ENCODE measurements at places on chromosomes 5 and 9. TPM values are rescaled to one million over a fixed set of nuclear protein-coding genes. Genes with fewer than 3 reads are reported as not detected.

IFNA21 gene
- total RNA-seq = not detected

C7 gene
- total RNA-seq = 0.54 TPM

FABP6 gene
- total RNA-seq = not detected

SARDH gene
- 5.0 TPM for total RNA-seq

IPO11 gene
- 40.0 TPM for total RNA-seq

RAD23B gene
- 126 TPM for total RNA-seq

ZNF367 gene
- 4.7 TPM for total RNA-seq

LCNL1 gene
- not detected for total RNA-seq

CDX1 gene
- 0.18 TPM for total RNA-seq

CORO2A gene
- 2.2 TPM for total RNA-seq

VCP gene
- total RNA-seq = 516 TPM

MCC gene
- total RNA-seq = 20.6 TPM

DNA sequence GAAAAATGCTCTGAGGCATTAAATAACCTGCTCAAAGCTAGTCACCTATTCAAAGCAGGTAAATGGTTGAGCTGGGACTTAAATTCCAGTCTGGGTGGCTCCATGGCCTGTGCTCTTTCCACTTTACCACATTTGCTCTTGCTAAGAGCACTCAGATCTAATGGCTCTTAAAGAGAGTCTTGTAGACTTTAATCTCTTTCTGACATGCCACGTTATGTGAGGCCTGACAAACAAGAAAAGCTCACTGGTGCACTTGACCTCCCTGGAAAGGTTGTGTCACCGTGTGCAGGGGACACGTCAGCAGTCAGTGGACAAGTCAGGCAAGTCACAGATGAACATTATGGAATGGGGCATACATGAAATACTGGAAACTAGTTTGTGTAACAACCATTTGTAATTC lies 129.9 kb upstream of the RPS23 start:
- no peak for DNase-seq

DNA sequence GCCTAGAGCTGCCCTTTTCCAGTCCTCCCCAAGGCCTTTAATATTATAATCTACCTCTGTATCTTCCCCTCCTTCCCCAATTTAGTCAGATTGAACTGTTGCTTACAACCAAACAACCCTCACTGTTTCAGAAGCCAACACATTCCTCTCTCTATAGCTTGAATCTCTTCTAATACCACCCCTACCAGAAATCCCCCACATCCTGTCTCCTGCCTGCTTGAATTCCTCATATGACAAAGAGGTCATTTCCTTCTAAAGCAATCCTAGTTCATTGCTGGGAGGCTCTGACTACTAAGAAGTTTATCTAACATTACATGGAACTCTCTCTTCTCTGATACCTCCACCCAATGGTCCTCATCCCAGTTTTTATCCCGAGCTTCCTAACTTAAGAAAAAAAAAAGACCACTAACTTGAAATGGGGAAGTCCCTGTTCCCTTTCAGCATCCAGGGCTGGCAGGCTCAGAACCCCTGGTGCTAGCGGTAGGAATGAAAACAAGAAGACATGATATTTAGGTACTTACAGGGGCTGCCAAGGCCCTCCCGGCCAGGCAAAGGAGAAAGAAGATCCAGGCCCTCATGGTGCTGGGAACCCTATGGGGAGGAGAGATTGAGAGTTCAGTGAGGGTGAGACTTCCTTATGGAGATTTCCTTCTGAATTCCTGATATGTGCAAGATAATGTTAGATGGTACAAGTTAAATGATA lies 11.0 kb downstream of the SPARC start:
- peak; percentile 75 for DNase-seq

GRCh38 chr5:344668-345067 lies 23.2 kb downstream of the AHRR start:
- DNase-seq = no peak

DNA sequence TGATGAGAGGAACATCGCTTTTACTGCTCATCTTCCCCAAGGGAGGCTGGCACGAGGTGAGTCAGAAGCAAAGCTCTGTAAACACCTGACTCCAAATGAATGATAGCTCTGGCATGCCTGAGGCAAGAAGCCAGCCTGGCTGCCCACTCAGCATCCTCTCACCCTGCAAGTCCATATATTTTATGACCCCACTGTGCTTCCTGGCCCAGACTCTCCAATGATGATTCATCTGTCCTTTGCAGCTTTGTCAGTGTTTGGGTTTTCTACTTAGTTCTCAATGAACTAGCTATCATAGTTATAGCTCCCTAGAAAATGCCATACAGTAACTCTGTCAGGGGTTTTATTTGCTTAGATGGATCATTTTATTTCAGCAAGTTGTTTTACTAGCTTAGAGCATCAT lies 52.1 kb upstream of the FSTL4 start:
- peak; percentile 1 for DNase-seq

- no peak for DNase-seq
These were observed 69.3 kb downstream of the CTSL start for GRCh38 chr9:87795178-87795577.

- DNase-seq = no peak
These were observed 1389.6 kb downstream of the PTPRD start for GRCh38 chr9:9223175-9223574.

DNA sequence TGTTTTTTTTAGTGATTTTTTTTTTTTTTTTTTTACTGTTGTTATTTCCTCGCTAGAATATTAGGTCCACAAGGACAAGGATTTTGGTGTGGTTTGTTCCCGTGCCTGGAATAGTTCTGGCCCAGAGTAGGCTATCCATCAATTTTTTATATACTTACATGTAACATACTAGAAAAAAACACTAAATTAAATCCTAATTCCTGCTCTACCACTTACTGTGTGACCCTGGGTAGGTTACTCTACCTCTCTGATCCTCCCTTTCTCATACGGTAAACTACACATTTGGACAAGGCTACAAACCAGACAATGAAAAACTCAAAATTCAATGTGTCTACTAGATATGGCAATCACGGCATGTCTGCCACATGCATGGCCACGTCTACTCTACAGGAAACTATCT lies 141.3 kb upstream of the ABCA1 start:
- DNase-seq = no peak

- no peak for DNase-seq
These were observed 565 bp downstream of the HTR1A start for GRCh38 chr5:63961598-63962161.

- no peak for DNase-seq
These were observed 4.9 kb downstream of the TSPAN17 start for GRCh38 chr5:176652136-176652535.

GRCh38 chr5:124790895-124791732 lies 44.7 kb upstream of the ZNF608 start:
- peak; percentile 17 for DNase-seq

- no peak for DNase-seq
These were observed 19.1 kb upstream of the DAB2 start for GRCh38 chr5:39443911-39444310.

DNA sequence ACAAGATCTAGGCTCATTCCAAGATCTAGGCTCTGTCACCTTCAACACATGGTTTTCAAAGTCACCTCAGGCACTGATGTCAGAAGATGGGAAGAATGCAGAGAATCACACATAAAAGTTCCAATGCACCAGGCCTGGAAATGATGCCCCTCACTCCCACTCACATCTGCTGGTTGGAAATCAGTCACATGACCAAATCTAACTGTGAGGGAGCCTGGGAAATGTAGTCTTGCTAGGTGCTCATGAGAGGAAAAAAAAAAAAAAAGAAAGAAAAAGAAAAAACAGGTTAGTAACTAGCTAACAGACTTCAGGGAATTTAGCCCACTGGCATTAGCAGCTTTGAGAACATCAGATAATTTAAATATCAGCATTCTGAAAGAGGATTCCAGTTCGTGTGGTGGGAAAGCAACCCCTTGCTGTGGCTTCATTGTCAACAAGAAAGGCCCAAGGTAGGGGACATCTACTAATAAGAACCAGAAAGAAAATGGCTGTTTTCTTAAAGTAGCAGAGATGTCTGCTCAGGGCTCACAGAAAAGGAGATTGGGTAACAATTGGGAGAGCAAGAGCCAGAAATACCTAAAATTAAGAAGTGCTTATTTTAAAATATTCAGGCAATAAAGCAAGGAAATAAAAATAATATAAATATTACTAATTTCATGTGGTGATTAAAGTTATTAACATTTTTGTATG lies 614.3 kb downstream of the ACTL7B start:
- DNase-seq = no peak

DNA sequence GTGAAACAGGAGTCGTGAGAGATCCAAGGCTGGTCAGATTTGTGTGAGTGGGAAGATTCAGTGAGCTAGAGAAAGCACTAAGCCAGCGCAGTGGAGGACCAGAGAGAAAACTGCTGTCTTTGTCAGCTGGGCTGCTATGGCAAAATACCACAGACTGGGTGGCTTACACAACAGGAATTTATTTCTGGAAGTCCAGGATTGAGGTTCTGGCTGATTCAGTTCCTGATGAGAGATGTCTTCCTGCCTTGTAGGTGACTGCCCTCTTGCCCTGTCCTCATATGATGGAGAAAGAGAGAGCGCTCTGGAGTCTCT lies 24.2 kb upstream of the ANKRD33B start:
- DNase-seq = peak; percentile 49

- DNase-seq = no peak
These were observed 28.8 kb upstream of the TJP2 start for GRCh38 chr9:69145144-69145715.

DNA sequence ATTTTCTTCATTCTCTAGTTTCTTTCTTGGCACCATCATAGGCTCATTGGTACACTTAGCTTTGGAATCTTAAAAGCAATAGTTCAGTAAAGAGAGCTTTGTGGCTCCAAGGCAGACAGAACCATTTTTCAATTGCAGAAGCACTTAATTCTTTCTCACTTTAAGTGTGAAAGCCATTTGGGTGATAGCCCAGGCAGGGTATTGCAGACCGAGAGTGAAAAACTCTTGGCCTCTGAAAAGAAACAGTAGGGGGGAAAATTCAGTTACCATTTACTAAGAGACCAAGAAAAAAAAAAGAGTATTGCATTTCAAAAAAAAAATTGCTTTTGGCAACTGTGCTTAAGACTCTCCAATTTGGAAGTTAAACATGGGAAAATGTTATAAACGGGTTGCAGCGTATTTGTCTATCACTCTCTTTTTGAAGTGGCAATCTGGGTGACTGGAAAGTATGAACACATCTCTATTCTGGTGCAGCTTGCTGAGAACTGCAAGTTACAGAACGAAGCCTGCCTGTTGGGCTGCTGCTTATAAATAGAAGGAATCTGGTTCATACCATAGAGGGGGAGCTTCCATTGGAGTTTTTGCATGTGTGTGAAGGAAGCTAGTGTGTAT lies 170.5 kb downstream of the TLE4 start:
- no peak for DNase-seq

DNA sequence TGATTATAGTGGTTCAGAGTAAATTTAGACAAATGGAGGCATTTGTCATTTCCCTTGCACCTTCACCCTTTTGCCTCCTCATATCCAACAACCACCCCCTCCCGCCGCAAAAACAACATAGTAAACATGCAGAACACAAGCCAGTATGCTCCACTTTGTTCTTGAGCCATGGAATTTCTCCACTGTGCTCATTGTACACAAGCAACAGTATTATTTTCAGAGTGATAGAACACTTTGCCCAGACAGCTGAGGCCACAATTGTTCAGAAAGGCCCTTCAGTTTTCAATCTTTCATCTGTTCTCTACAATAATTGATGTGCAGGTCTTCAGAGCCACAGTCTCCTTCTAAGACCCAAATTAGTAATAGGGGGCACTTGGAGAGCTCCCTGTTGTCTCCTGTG lies 272.8 kb upstream of the SLC30A5 start:
- no peak for DNase-seq

- DNase-seq = no peak
These were observed 420.1 kb downstream of the IRX1 start for GRCh38 chr5:4015709-4016108.

GRCh38 chr5:55601204-55601618 lies 66.4 kb upstream of the PLPP1 start:
- DNase-seq = peak; percentile 61

DNA sequence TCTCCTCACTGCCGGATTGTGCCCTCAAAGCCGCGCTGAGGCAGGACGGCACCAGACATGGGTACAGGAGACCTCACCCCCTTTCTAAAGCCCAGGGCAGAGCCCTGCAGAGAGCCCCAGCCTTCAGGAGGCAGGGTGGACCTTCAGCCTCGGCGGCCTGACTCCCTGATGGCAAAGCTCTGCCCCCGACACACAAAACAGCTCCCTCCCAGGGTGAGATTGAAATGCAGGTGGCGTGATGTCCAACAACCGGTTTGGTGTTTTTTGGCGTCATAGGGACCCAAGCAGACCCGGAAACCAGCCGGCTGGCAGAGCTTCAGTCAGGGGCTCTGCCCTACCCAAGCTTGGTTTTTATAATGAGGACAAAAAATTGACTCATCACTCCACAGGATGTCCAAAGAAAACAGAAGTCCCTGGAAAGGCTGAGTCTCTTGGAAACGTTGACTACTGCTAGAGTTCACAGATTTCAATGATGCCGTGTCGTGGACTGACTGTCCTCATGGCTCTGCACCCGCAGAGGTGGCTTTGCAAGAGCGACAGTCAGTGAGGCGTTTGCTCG lies 275.2 kb upstream of the IRX1 start:
- DNase-seq = no peak

DNA sequence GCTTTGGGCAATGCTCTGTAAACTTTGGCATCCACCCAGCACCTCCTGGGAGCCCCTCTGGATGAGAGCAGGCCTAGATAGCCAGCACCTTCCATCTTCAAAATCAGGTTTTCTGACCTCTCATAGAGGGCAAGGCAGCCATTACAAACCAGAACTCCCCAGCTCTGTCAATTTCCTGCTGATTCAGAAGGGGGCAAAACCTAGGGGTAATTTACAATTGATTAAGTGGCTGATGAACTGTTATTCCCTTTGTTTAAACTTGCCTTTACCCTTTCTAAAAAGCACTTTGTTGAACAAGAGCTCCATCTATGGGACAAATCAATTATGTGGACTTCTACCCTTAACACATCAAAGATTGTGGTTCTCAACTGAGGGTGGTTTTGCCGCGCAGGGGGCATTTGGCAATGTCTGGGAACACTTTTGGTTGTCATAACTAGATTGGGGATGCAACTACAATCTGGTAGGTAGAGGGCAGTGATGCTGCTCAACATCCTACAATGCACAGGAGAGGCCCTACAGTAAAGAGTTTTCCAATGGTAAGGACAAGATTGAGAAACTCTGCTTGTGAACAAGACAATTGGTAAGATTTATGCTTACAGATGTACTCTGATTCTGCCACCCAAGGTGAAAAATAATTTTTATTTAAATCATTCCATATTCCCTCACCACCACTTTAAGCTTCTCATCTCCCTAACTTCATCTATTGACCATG lies 184.1 kb downstream of the MARCHF11 start:
- DNase-seq = peak; percentile 55

DNA sequence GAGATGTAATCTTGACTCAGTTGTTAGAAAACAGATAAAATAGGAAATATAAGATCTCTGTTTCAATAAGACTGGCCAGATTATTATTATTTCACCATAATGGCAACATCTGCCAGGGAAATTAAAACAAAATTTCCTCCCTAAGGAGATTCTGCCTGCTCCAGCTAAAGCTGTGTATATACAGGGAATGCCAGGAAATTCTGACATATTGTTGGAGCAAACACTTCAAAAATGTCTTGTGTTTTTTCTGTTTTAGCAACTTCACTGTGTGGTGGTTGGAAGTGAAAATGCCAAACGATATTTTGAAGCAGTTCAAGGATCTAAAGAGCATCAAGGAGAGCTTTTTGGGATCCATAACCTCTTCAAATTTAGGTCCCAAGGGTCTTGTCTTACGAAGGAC lies 90.8 kb downstream of the ERCC6L2 start:
- DNase-seq = no peak

GRCh38 chr9:129583308-129584038 lies 37.4 kb downstream of the C9orf50 start:
- no peak for DNase-seq

- no peak for DNase-seq
These were observed 47.4 kb upstream of the NKD2 start for GRCh38 chr5:961002-961710.

- DNase-seq = no peak
These were observed 23.4 kb upstream of the GFPT2 start for GRCh38 chr5:180376511-180376910.

All from IMR-90 (cell line).